ENCODE measurements at places on chromosomes 3 and 15.

DNA sequence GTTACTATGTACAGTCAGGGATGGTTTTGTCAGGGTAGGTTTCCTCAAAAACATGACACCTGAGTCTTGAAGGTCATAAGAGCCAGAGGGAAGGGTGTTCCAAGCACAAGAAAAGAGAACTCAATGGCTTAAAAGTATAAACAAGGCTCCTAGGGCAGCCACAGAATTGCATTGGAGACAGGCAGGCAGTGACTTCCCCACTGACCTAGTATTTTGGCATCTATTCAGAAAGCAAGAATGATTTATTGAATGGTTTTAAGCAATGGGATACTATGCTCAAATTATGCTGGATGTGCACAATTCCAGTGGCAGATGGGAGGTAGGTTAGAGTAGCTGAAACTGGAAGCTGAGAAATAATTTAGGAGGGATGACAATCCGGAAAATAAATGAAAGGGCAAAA, 54.0 kb downstream of the TSC22D2 start:
- DNase-seq: no peak

DNA sequence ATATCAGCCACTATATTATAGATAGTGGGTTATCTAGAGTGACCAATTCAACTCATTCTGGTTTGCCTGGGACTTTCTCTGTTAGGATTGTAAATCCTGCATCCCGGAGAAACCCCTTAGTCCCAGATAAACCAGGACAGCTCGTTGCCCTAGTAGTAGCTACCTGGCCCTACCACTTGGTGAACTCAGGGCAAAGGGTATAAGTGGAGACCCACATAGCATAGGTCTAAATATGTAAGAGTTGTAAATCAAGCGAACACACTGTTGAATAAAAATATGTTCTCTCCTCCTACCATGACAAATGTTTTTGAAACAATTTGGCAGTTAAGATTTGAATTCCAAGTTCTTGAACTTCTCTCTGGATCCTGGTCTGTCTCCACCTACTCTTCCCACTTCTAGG, 15.7 kb upstream of the LMCD1 start:
- DNase-seq: no peak

- DNase-seq: no peak
Observed at GRCh38 chr3:145981056-145981455, 179.9 kb downstream of the PLOD2 start.

DNA sequence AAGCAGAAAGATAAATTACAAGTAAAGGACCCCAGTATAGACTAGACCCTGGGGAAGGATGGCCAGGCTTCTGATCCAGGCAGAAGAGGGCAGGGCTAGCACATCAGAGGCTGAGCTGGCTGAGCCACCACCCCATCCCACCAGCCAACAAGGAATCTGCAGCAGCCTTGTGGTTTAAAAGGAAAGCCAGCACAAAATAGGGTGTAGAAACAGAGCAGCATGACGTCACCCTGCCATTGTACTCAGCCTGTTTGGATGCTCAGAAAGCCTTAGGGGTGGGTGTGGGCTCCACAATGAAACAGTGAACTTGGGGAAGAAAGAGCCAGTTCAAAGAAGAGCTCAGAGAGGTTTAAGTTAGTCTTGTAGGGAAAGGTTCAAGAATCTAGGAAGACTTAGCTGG, 28.2 kb downstream of the DUOX1 start:
- DNase-seq: no peak

- no peak for DNase-seq
Observed at GRCh38 chr3:149977386-149977785, 6.7 kb upstream of the PFN2 start.

GRCh38 chr3:148750296-148750695, 52.6 kb downstream of the AGTR1 start:
- DNase-seq: no peak

GRCh38 chr15:28123408-28124023, 24.4 kb upstream of the OCA2 start:
- peak; percentile 61 for DNase-seq

- no peak for DNase-seq
Observed at GRCh38 chr15:76259392-76259791, 51.9 kb downstream of the ETFA start.

DNA sequence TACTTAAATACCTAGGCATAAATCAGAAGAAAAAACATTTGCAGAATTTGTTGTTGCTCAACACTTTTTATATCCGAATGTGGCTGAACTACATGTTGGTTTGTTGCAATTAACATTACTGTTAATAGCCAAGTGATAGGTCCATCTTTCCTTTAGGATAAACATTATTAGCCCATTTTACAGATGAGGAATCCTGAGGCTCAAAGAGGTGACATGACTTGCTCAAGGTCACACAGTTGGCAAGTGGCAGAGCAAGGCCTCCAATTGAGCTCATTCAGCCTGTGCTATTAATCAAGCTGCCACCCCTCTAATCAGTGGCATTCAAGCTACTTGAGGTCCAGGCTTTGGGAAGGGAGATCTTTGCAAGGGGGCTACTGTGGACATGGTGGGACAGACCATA, 125.8 kb upstream of the ATP2B2 start:
- no peak for DNase-seq

DNA sequence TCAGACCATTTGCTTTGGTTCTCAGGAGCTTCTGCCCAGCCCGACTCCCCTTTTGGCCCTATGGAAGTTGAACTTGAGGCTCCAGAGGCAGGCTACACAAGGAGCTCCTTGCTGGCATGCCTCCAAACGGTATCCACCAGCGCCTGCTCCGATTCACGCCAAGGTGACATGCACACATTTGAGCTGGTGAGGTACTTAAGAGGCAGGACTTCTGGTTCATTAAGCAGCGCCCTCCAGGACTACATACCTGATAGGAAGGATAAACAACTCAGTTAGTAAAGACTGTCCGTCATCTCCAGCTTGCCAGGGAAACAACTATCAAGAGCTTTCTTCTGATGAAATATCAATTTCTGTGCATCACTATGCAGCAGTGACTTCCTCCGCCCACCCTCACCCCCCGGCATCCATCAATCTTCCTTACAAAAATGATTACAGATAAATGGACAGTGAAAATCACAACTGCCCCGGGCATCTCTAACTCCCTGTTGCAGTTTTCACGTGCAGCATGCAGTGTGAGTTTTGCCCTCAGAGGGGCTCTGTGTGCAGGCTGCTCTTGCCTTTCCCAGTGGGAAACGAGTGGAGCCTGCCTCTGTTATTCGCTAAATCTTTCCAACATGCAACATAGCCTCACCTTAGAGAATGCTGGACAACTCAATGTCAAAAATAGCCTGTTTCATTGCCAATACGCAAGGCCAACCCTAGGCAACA, 122.9 kb downstream of the ARRDC4 start:
- no peak for DNase-seq

- DNase-seq: no peak
Observed at GRCh38 chr3:3693593-3693992, 105.6 kb upstream of the LRRN1 start.

GRCh38 chr3:99945328-99945995, 127.8 kb downstream of the CMSS1 start:
- no peak for DNase-seq

- no peak for DNase-seq
Observed at GRCh38 chr15:40435710-40436089, 5.1 kb upstream of the BAHD1 start.

- DNase-seq: no peak
Observed at GRCh38 chr15:67232591-67232990, 21.9 kb downstream of the AAGAB start.

DNA sequence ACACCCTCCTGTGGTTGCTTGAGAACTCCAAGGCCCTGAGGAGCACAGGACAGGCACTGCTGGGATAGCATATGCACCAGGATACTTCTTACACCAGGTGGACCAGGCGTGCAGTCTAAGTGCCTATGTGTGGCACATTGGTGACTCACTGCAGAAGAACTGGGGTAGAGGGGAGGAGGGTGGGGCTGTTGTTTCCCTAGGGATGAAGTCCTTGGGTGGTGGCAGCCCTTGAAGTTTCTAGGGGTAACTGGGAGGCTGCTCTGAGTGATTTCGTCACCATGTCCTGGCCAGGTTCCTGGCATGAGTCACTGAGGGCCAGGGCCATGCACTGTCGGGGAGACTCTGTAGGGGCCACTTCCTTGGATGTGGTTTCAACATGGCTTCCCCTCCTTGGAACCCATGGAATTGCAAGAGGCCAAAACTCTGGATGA, 15.9 kb downstream of the MYZAP start:
- no peak for DNase-seq

GRCh38 chr3:111714305-111714704, 119.2 kb upstream of the ZBED2 start:
- no peak for DNase-seq

GRCh38 chr3:141370065-141370533, 1.8 kb downstream of the ZBTB38 start:
- DNase-seq: peak; percentile 30

DNA sequence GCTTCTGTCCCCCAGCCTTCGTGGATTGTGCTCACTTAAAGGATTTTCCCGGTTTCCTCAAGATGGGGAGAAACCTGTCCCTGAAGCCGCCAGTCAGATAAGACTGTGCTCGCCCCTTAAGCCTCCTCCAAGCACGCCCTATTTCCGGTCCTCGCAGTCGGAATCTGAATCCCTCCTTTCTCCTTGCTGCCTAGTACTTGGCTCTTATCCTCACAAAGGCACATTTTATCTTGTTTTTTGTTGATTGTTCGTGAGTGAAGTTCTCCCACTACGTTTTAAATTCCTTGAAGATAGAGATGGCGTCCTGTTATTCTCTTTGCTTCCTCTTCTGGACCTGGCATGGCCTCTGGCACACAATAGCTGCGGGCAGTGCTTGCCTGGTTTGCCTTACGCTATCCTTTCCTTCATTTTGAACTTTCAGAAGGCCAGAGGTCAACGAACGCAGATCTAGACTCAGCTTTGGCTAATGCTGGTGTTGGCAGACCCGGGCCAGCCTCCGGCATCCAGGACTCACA, 1.7 kb downstream of the CLDN11 start:
- no peak for DNase-seq

- no peak for DNase-seq
Observed at GRCh38 chr15:29115093-29115991, 154.3 kb downstream of the NSMCE3 start.

GRCh38 chr3:189981668-189982067, 139.0 kb downstream of the P3H2 start:
- no peak for DNase-seq

DNA sequence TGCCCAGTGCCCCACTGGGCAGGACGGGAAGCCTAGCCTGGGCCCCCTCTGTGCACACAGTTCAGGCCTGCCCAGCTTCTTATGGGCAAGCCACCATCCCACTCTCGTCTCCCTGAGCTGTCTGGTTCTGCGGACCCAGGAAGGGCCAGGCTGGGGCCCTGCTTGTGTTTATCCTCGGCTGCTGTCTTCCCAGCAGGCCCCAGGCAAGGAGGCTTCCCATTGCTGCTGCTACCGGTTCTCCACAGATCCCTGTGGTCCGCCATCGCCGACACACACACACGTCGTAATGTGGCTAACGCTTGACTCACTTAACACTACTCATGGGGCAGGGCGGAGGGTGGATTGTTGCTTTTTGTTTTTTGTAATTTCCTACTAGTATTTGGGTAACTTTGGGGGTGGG, 52.4 kb upstream of the SLC6A1 start:
- DNase-seq: no peak

GRCh38 chr15:68487087-68487843, 55.3 kb upstream of the ITGA11 start:
- DNase-seq: no peak

DNA sequence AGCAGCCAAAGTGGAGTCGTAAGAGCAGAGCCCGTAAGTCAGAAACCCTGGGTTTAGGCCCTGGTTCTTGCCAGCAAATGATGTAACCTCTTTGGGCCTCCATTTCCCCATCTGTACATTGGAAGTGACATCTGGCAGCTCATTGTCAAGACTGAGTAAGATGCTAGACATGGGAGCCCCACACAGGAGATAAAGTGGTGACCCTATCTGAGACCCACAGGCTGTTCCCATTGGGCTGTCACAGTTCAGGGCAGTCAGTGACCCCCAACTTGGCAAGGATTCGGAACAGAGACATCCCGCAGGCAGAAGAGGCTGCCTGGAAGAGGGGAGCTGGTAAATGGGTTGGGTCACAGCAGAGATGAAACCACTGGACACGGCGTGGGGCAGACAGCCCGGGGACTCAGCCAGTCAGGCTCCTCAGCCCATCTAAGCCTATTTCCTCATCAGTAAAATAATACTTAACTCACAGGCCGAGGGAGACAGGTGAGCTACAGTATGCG, 1.8 kb downstream of the CLN6 start:
- no peak for DNase-seq

DNA sequence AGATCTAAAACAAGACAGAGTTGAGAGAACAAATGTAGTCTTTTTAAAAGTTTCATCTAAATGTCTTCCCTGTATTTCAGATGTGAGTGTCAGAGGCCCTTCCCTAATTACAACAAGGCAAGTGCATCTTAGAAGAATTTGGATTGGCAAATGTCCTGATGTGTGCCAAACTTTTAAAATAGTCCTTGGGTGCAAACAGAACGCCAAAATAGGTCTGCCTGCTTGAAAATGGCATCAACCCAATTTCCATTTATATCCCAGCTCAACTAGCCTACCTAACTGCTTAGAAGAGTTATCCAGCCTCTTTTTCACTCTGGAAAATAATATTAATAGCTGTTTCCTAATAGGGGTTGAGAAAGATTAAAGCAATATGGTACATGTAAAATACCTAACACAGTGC, 311.8 kb upstream of the ARRDC4 start:
- no peak for DNase-seq

- DNase-seq: no peak
Observed at GRCh38 chr3:118968111-118968510, 66.5 kb downstream of the IGSF11 start.

DNA sequence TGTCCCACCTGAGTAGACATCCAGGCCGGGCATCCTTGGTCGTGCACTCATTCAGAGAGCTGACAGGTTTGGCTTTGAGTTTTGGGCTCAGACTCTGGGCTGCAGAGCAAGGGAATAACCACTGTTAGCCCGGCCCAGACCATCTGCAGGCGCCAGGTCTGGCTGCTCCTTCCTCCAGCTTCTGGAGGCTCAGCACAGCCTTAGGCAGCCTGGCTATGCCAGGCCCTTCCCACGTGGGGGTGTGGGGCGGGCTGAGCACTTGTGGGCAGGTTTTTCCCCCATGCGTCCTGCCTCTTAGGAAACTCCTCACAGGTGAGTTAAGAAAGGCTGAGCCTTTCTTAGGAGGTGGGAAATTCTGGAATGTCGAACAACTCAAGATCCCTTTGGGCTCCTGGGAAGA, 11.2 kb downstream of the PLA2G4B start:
- DNase-seq: no peak

- DNase-seq: no peak
Observed at GRCh38 chr3:155386919-155387318, 93.4 kb upstream of the STRIT1 start.

GRCh38 chr15:67777773-67778172, 47.5 kb upstream of the SKOR1 start:
- no peak for DNase-seq

- no peak for DNase-seq
Observed at GRCh38 chr3:152941859-152942258, 106.9 kb downstream of the P2RY1 start.
